Stimulated activated CD8-positive, alpha-beta memory T cell treated with anti-CD3 and anti-CD28 coated beads, Interleukin-4, amount 100 ng/mL, for 1 hour (primary cell): ENCODE measurements at places on chromosomes 1 and 21.

DNA sequence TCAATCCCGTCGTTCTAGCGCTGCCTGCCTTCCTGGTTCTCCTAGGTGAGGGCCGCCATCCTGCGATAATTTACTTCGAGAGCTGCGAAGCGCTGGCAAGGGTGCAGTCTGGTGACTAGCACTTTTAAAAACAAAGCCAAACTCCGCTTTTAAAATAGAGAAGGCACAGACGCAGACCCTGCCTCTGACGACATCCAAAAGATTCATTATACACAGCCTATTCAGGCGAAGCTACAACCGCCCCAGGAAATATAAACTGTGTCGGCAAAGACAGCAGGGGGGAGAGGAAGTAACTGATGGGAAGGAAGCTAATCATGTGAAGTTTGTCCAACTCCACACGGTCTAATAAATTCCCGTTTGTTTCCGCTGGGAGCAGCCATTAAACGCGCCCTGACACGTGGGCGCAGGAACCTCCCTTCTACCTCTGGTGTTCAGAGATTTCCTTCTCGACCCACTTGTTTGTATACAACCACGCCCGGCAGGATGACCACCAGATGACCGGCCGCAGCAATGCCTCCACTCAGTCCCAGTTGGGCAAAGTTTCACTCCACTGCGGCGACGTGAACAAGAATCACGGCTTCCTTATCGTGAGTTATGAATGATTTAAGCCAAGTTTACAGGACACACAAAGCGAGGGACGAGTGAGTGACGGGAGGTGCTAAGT is 1.3 kb downstream of the GNG12 start:
- no peak for DNase-seq

DNA sequence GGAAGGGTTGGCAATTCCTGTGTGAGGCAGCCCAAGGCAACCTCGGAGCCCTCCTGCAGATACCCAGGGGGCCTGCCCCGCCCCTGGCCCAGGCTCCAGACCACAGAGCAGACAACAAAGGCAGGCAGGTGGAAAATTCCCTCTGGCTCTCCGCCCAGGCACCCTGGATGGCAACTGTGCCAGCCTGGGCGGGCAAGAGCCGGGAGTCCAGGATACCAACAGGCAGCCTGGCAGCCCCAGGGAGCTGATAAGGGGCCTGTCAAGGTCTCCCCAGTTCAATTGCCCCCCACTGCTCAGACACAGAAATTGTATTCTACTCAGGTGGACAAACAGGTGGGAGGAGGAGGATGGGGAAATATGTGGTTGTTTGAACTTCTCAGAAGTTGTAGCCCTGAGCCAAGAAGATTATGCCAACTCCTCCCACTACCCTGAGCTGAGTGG is 15.4 kb upstream of the GPR37L1 start:
- DNase-seq, result no peak

DNA sequence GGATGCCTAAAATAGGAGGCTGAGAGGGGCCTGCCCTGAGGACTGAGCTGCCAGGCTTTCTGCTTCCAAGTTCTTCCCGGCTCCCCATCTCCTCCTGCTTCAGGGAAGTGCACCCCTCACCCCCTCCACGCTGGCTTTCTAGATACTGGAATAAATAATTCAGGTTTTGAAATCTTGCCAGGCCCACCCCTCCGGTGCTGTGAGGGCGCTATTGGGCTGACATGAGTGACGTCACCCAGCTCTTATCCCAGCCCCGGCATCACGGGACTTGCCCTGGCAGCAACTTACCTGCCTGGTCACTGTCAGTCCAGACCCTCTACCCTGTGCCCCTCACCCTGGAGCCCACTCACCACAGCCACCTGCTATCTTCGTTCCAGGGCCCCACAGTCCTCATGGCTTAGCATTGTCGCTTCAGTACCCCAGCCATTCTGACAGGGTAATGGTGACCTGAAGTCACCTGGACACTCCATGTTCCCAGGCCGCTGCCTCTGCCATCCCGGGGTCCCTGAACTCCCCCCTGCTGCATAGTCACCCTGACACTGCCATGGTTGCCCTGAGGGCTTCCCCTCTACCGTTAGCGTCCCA is 819 bp upstream of the GPR3 start:
- no peak for DNase-seq

DNA sequence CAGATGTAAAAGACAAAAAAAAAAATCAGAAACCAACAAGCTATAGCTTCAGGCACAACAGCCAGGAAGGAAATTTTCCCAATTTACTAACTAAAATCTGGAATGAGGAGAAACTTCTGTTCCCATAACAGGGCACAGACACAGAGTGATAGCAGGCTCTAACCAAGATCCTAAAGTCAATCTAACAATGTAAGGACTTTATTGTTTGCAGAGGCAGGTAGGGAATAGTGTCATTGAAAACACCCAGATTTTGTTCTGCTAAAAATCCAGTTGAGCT is 166.6 kb upstream of the ATP1B1 start:
- no peak for DNase-seq

DNA sequence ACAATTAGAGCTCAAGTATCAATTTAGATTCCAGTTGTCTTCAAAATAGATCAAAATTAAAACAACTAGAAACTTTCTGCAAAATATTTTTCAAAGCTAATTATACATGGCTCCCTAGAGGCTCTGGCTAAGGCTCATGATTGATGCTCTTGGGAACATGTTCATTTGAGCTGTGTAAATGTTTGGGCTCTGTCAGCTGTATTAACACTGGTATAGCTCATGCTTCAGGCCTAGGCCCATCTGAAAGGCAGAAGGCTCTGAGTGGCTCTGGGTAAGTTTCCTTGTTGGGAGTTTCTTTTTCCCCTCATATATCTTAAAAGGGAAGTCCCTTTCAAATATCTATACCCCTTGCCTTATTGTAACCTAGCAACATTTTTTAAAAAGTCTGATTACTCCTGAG is 81.3 kb downstream of the UROD start:
- no peak for DNase-seq

DNA sequence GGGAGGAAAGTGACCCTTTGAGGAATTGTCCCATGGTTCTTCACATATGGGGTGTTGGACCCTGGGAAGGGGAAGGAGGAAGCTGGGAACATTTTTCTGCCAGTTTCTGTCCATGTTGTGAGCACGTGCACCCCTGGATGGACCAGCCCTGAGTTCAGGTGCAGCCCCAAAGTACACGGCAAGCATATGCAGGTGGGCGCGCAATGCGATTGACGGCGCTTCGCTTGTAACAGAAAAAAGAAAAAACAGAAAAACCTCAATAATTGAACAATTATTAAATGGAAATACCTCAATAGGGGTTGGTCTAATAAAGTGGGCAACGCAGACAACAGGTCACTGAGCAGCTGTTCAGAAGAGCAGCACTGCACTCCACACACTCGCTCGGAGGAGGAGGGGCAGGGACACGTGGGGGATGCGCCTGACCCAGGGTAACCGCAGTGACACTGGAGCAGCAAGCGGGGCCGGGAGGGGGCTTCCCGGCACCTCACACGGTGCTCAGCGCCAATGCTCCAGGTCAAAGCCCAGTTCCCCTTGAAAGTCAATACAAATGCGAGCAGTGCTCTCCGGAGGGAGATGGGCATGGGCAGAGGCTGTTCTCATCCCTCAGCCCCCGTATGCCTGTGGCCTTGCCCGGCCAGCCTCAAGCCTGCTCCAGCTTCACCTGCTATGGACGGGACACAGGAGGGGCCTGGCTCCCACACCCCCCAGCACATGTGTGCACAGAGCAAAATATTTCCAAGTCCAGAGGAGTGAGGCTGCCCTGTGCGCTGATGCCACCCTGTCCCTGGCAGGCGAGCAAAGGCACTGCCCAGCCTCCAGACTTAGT is 6.6 kb upstream of the ACTRT2 start:
- no peak for DNase-seq

GRCh38 chr1:57142999-57143398 is 177.2 kb upstream of the C8B start:
- DNase-seq, result no peak

GRCh38 chr1:7588457-7588827 is 182.7 kb upstream of the VAMP3 start:
- DNase-seq, result no peak

GRCh38 chr21:36337099-36337509 is 17.1 kb downstream of the MORC3 start:
- no peak for DNase-seq

- DNase-seq, result peak; percentile 42
Observed at GRCh38 chr1:152034654-152035538, 1.9 kb downstream of the S100A11 start.

GRCh38 chr1:102699524-102699923 is 408.8 kb downstream of the COL11A1 start:
- no peak for DNase-seq

GRCh38 chr1:61368366-61368765 is 286.0 kb downstream of the NFIA start:
- no peak for DNase-seq

GRCh38 chr1:246161626-246162025 is 345.5 kb downstream of the SMYD3 start:
- DNase-seq, result no peak

DNA sequence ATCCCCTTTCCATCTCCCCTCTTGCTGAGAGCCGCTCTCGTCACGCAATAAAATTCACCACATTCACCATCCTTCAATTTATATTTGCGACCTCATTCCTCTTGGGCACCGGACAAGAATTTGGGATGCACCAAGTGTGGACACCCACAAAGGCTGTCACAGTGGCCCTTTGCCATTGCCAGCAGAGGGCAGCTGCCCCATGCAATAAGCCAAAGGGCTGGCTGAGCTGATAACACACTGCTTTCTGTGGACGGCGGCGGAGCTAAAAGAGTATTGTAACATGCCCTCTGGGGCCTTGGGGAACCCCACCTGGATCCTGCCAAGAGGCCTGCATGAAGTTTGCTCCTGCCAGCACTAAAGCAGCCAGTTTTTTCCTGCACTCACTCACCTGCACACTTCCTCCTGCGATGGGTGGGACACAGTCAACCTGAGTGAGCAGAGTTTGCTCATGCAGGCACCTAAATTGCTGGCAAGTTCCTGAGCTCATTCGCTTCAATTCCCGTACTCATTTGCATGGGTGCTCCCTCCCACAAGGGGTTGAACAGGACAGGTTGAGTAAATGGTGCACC is 792.3 kb upstream of the ADAMTS5 start:
- no peak for DNase-seq

DNA sequence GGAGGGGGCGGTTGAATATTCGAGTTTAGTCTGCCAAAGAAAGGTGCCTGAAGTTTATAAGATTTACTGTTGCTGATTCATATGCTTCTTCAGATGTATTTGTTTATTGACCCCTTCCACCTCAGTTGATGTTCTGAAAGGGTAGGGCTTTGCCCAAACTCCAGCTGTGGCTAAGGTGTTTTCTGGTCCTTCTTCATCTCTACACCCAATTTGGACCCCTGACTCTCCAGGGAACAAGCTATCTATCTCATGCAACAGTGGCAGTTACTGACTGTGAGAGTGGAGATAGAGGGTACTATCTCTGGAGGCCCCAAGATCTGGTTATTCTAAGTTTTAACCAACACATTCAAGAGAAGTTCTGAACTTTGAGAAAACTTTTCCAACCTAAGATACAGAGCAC is 12.6 kb upstream of the ALG14 start:
- DNase-seq, result no peak

- DNase-seq, result no peak
Observed at GRCh38 chr1:67787746-67788145, 45.5 kb downstream of the GNG12 start.

- no peak for DNase-seq
Observed at GRCh38 chr1:1542766-1543705, 2.6 kb upstream of the TMEM240 start.

DNA sequence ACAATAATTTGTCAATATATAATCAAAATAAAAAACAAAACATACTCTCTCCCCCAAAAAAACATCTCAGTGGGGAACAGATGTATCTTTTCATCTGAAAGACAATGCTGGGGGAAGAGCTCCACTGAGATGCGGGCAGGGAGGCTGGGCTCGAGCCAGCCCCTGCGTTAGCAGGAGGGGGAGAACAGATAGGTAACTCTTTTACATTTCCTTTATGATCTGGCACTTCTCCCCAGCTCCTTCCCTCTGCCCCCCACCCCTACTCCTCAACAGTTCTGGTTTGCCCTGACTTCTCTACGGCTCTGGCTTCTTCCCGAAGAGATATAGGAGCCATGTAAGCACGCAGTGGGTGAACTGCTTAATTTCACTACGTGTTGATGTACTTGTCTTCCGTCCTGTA is 12.4 kb downstream of the LEPR start:
- no peak for DNase-seq

GRCh38 chr1:53586765-53587164 is 127.6 kb downstream of the DMRTB1 start:
- DNase-seq, result no peak

DNA sequence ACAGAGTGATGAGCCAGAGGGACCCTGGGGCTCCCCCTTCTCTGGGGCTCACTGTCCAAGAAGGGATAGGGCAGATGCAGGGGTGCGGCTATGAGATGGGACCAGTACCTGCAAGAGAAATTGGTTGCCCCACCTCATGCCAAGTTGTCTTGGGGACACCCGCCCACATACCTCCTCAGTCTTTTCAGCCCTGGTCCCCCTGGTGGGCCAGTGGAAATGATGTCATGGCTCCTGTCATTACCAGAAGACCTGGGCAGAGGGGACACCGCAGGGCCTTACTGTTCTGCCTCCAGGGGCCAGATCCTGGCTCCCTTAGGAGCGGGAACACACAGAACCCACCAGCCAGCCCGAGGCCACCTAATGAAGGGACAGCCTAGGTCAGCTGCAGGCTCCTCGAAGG is 63.2 kb downstream of the CDK18 start:
- no peak for DNase-seq

DNA sequence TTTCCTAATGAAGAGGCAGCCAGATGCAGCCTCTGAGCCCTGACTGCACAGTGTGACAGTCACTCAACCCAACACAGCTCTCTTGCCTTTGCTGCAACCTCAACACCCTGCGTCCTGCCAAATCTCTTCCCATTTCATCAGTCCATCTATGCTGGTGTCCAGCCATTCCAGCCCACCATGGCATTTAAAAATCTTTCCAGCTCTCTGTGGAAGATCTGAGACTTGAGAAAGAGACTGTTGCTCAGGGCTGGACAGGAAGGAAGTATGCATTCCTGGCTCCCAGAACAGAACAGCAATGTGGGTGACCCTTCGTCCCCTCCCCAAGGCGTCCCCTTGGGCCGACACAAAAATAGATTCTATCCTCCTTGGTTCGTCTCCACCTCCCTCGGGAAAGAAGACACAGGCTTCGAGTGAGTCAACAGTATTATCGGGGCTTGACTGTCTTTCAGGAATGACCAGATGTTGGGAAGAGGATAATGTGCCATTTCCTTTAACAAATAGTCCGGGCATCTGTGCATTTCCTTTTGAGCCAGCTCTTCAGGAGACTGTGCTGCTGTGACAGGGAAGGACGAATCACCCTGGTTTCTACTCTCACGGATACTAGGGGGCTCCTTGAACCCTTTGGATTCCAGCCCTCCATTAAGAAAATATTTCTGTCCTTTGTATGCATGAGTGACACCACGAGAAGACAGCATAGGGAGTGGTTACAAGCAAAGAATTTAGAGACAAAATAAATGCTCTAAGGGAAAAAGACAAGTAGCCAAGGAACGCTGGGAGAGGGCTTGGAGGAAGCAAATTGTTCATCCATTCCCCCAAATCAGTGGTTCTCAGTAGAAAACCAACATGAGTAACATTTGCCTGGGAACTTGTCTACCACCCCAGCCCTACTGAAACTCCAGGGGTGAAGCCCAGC is 111.4 kb upstream of the CDC42BPA start:
- no peak for DNase-seq

- DNase-seq, result no peak
Observed at GRCh38 chr1:22702296-22703085, 8.1 kb upstream of the EPHB2 start.
